ENCODE measurements at places on chromosomes 1 and 21.

- no peak for DNase-seq
Measured at GRCh38 chr1:24102961-24103360, 9.0 kb downstream of the MYOM3 start.

DNA sequence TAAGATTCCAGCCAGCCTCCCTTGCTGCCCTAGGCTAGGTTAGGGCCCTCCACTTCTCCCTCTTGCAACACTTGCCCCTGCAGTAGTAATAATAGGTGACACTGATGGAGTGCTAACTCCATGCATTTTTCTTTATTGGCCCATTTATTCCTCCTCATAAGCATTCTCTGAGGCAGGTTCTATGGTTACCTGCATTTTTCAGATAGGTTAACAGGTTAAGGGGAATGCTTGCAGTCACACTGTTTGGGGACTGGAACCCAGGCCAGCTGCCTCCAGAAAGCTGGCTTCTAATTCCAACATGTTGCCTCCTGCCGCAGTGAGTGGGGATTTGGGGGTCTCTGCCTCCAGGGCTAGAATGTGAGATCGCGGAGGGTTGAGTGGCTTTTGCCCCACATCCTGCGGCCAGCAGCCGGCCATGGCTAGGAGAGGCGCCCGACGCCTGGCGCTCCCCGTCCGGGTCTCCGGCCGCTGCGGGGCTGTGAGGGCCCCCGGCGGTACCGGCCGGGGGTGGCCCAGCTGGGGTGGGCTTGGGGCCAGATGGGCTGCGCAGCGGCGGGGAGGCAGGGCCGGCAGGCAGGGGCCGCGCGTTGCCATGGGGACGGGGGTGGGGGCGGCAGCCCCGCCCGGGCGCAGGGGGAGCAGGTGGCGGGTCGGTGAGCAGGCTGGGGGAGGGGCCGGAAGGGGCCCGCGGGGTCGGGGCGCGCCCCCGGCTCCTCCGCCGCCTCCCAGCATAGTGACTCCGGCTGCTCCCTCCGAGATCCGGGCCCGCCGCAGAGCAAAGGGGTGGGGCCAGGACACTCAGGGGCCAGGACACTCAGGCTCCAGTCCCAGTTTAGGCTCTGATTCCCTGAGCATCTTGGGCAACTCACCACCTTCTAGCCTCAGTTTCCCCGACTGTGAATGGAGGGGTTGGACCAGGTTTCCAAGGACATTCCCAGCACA is 68.4 kb upstream of the SSBP3 start:
- DNase-seq: no peak

GRCh38 chr1:57214951-57215575 is 208.8 kb downstream of the DAB1 start:
- DNase-seq: no peak

GRCh38 chr1:35580949-35581388 is 7.9 kb downstream of the TFAP2E start:
- DNase-seq: no peak

DNA sequence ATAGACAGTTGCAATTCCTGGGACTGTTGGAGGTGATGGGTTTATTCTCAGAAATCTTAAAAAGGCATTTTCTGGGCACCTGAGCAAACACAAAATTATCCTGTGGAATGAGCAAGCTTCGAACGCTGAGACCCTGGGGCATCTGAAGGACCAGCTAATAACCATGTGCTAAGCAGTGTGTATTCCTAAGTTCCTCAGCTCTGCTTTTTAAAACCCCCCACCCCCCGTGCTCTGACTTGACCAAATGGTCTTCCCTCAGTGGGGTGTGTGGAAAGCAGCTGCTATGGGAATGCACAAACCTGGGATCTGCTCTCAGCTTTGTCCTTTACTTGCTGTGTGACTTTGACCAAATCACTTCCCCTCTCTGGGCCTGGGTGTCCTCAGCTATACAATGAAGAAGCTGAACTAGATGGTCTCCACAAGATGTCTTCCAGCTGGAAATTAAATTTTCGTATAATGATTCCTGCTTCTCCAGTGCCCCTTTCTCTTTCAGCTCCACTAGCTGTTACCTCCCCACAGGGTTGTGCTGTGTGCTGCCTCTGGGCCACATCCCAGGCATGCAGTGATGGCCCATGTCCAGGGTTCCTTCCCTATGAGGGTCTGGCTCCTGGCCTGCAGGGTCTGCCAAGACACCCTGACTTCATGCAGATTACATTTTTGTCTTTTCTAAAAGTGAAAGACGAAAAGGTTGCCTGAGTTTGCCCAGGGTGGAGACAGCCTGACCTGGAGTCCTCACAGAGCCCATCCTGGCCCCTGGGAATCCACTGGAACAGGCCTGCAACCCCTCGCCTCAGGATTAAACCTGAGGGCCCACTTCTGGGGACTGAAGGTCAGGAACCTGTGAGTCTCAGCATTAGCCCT is 14.9 kb upstream of the CD247 start:
- DNase-seq: no peak

DNA sequence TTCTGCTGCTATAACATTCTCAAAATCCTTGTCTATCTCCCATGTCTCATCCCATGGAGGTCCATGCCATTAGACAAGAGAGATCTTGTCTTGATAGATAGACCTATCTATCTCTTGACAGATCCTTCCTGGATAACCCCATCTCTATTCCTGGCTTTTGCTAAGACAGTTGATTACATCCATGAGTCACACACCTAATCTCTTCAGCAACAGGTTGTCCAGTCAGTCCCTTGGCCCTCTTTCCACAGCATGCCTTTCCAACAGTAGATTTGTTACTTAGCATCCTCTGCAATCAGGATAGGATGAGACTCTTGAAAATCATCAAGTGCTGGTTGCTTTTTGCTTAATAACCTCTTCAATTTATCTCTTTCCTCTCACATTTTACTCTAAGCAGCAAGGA is 46.6 kb downstream of the TRMT1L start:
- DNase-seq: no peak

DNA sequence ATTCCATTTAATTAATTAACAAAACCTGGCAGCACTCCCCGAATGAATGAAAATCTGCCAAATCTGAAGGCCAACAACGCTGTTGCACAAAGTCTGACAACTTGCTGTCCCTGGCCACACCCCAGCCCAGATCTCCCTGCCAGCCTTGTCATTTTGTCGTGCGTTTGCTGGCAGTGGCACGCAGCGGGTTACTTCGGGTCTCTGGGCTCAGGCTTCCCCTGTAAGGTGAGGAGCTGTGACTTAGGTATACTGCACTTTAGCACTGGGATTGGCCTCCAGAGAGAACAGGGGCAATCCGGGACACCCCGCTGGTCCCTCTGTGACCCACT is 34.3 kb upstream of the SIM2 start:
- no peak for DNase-seq

GRCh38 chr1:209989525-209989924 is 51.5 kb downstream of the SYT14 start:
- DNase-seq: peak; percentile 35

- peak; percentile 61 for DNase-seq
Measured at GRCh38 chr1:183872403-183872802, 67.5 kb downstream of the RGL1 start.

- DNase-seq: no peak
Measured at GRCh38 chr1:239293350-239294110, 92.8 kb upstream of the CHRM3 start.

GRCh38 chr1:228003461-228004330 is 3.1 kb upstream of the WNT3A start:
- DNase-seq: no peak

- DNase-seq: no peak
Measured at GRCh38 chr1:202193614-202194327, at the start of gene LGR6. TSS of gene LGR6 (plus strand) at chr1:202193799. CDS start at chr1:202193990, 191 bp downstream.

DNA sequence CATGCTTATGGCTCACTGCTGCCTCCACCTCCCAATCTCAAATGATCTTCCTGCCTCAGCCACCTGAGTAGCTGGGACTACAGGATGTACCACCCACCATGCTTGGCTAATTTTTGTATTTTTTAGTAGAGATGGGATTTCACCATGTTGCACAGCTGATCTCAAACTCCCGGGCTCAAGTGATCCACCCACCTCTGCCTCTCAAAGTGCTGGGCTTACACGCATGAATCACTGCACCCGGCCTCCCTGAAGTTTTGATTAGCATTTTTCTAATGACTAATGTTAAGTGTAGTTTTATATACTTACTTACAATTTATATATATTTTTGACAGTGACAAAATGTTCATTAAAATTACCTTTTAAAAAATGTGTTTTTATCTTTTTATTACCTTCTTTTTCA is 41.1 kb downstream of the ZNF678 start:
- DNase-seq: peak; percentile 30

GRCh38 chr1:40876891-40877290 is 14.7 kb upstream of the CITED4 start:
- DNase-seq: no peak

GRCh38 chr1:221663321-221663720 is 78.6 kb downstream of the DUSP10 start:
- DNase-seq: peak; percentile 47

DNA sequence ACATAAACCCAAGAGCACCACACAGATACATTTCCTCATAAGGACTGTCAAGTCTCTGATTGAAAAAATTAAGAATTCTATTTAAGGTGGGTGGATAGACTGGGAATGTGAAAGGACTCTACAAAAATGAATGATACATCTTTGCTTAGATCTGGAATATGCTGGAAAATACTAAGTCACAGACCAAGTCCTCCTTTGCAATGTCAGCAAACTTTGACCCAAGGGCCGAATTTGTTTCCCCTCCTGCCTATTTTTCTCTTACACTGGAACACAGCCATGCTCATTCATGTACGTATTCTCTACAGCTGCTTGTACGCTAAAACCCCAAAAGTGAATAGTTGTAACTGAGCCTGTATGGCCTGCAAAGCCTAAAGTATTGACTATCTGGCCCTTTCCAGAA is 180.7 kb downstream of the ADSS2 start:
- no peak for DNase-seq

GRCh38 chr1:44135886-44136285 is 5.5 kb downstream of the KLF18 start:
- no peak for DNase-seq

- DNase-seq: no peak
Measured at GRCh38 chr1:88104236-88104635, 579.8 kb upstream of the PKN2 start.

DNA sequence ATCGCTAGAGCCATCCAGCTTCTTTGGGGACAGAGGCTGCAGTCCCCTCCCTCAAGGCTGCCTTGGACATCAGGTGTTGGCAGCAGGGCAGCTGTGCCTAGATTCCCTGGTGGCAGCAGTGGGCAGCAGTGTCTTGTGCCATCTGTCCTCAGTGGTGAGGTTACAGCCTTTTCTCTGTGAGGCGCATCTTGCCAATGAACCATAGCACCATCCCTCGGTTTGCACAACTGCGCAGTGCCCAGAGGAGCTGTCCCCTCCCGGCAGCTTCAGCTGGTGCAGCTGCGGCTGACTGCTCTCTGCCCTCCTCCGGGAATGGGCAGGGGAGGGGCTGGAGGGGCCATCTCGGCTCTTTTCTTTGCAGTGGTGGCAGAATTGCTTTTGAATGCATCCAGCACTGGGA is 59.0 kb upstream of the C8B start:
- no peak for DNase-seq

- DNase-seq: no peak
Measured at GRCh38 chr21:44867464-44867863, 6.0 kb downstream of the PTTG1IP start.

DNA sequence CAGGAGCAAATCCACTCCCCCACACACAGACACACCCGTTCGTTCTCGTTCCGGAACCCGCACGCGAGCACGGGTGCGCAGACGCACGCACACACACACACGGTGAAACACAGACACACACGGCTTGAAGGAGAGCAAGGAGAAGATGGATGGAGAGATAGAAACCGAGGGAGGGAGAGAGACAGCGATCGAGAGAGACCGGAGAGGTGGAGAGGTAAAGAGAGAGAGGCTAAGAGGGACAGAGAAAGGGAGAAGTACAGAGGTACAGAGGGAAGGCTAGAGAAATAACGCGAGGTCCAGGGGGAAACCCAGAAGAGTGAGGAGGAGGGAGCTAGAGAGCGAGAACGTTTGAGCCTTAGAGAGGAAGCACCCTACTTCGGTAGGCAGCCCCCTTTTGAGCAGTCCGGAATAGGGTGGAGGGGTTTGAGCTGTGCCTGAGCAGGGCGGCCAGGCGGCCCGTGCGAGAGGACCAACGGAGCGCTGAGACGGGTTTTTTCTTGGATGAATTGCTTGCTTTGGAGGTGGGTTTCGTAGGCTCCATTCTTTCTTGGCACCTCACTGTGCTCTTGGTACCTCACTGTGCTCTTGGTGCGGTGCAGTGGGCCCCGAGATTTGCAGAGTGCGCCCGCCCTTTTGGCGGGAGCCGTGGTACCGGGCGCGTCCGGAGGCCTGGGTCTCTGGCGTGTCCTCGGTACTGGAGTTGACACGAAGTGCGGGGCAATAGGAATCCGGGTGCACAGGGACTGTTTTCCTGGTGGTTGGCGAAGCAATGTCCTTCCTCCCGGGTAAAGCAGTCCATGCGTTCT is 88.4 kb upstream of the RHOU start:
- peak; percentile 48 for DNase-seq

DNA sequence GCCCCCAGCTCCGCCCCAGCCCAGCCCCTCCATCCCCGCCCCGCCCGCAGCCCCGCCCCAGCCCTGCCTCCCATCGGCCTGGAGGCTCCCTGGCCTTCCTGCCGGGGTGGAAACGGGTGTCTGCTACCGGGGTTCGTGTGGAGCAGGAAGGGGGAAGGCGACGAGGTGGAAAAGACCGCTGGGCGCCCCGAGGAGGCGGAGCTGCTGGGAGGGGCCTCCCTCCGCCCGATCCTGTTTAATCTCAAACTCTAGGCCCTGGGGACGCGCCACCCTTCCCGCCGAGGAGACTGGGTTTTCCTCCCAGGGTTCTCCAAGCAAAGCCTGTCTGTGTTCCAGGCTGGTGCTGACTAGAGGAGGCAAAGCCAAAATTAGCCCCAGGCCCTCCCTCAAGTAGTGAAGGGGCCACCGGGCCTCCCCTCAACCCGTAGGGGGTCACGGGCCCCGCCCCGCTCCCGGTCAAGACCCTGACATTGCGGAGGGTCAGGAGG is 16.2 kb upstream of the TTLL10 start:
- DNase-seq: peak; percentile 88

- no peak for DNase-seq
Measured at GRCh38 chr1:242089911-242090310, 91.0 kb upstream of the MAP1LC3C start.

DNA sequence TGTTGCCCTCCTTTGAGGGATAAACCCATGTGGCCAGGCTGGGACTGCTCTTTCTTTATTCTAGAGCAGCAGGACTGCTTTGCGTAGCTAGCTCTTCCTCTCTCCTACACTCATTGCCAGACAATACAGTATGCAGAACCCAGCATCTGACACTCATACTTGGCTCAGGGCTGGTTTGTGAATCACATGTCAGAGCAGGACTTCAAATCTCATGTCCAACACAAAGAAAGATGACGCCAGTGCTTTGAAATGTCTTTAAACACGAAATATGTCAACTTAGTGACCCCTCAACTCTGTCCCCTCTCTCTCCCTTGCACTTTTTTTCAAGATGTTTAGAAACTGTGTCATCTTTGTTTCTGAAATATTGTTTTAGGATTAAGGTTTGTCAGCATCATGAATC is 135.0 kb downstream of the TGFB2 start:
- peak; percentile 97 for DNase-seq

GRCh38 chr1:9869831-9870251 is 40.2 kb downstream of the CTNNBIP1 start:
- no peak for DNase-seq

Data from choroid plexus epithelial cell (primary cell).